ENCODE measurements at places on chromosomes 5 and 9.

- no peak for DNase-seq
These were observed 3.4 kb upstream of the APBA1 start for GRCh38 chr9:69675563-69675962.

DNA sequence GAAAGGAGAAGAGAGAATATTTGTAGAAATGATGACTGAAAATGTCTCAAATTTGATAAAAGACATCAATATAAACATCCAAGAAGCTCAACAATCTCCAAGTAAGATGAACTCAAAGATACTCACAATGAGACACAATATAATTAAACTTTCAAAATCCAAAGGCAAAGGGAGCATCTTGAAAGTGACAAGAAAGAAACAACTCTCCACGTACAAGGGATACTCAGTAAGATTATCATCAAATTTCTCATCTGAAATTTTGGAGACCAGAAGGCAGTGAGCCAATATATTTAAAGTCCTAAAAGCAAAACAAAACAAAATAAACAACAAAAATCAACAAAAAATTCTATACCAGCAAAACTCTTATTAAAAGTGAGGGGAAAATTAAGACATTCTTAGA lies 428.7 kb downstream of the NFIB start:
- no peak for DNase-seq

DNA sequence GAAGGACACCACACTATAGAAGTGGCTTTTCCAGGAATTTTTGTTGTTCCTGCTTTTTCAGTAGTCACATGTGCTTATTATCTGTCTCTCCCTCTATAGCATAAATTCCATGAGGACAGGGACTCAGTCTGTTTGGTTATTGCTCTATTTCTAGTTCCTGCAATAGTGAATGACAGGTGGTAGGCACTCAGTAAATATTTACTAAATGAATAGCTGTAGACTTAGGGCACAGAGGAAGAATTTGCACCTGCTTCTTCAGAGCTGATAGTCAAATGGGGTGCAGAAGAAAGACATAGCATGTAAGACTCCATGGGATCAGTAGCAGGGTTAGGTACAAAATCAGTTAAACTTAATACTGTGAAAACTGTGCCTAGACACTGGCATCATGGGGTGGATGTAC lies 580.2 kb downstream of the CCDC171 start:
- DNase-seq, result no peak

- no peak for DNase-seq
These were observed 64.6 kb downstream of the SH3TC2 start for GRCh38 chr5:148998174-148998797.

DNA sequence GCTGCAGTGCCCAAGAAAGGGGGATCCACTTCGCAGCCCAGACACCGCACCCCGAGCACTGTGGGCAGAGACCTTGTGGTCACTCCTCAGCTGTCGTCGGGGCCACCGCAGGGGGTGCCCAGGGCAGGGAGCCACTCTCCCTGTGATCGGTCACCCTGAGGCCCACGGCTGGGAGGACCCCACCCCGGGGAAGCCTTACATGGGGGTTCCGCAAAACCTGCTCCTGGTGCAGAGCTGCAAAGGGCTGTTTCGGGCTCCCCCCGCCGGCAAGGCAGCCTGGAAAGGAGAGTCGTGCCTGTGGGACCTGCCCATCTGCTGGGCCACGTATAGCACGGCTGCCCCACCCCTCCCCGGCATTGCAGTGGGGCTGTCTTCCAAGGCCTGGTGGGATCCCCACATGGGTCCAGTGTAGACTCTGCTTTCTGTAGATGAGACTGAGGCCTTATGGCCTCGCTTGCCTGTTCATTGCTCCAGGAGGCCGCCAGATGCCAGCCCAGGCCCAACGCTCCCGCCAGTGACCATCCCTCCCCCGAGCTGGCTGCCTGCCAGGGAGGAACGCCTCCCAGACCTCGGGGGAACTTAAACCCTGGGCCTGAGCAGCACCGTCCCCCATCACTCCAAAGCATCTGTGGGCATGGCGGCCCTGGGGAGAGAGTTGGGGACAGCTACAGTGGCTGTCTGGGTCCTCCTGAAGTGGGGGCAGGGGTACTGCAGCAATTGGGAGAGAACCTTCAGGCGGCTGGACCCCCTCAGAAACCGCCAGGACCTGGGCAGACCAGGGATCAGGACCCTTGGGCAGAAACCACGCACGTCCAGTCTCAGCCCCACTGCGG lies 1.6 kb upstream of the DNLZ start:
- DNase-seq, result no peak

DNA sequence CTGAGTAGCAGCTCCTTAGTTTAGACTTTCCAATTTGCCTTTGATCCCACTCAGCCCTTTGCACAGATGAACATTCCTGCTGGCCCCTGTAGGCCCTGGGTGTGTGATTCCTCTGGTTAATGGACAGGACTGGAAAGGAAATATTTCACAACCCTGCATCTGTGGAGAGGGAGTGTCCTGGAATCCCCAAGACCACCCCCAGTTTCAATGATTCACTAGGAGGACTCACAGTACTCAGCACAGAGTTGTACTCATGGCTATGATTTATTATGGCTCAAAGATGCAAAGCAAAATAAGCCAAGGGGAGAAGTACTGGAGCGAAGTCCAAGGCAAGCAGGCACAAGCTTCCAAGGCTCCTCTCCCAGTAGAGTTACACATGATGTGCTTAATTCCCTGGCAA lies 42.4 kb upstream of the TJP2 start:
- no peak for DNase-seq
